ENCODE measurements at places on chromosomes 2 and 18. TPM values are rescaled to one million over a fixed set of nuclear protein-coding genes. Genes with fewer than 3 reads are reported as not detected.

DNA sequence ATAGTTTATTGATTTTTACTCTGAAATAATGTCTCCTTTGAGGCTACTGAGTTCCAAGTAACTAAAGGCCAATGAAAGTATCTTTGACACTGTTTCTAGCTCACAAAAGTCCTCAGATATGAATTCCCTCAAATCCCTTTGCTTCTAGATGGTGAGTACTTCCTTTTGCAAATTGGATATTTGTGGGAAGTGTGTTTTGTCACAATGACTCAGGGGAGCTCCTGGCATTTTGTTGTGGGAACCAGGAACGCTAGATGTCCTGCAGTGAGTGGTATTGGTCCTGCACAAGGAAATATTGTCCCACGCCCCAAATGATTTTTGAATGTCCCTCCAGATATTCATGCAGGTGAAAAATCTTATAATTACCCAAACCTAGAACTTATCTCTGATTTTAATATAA is 24.3 kb downstream of the TACR1 start:
- no peak for DNase-seq

DNA sequence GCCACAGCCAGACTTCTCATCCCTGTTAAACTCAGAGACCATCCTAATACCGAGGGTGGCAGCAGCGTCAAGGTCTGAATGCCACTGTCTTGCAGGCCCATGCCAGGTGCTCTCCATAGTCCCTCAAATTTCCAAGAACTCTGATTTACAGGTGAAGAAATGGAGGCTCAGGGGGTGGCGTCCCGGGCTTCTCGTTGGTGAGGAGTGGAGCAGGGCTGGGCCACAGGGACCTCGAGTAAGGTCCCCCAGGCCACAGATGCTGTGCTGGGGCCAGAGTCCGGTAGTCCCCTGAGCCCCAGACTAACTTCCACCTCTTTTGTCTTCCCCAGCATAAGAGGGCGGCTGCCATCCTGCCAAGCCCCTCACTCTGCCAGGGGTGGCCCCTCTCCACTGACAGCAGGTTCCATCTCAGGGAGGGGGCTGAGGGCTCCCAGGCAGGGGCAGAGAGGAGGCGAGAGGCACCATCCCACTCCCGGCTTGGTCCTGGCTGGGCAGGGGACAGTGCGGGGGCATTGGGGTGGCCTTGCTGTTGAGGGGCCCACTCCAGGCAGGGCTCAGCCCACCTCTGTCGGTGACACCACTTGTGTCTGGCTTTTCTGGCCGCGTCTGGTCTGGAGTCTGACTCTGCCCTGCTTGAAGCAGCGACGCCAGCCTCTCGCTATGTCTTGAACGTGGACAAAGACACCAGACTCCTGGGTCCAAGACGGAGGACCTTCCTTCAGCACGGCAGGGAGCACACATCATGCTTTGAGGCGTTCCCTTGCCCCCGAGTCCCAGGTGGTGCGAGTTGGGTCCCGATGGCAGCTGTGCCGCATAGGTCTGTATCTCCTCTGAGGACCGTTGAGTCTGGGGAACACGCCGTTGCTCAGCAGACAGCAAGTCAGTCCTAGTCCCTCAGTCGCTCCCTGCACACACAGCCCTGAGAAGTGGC is 15.9 kb upstream of the KLHL30 start:
- DNase-seq: no peak

DNA sequence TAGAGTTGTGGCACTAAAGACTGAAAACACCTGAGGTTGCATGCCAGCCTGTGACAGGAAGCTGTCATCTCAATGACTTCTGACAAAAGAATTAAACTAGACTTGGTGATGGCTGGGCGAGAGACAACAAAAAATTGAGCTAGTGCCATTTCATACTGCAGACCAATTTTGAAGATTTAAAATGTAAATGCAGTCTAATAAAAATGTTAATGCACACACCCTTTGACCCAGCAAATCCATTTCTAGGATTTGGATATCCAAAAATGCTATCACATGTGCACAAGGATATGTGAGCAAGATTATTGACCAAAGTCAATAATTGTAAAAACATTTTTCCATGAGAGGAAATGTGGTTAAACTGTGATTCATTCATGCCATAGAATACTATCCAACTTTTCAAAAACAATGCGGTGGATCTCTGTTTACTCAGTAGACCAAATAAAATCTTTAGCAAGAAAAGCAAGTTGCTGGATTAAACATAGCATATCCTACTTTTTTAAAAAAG is 5.6 kb downstream of the FBXO36 start:
- no peak for DNase-seq

GRCh38 chr18:56789004-56789888 is 138.1 kb downstream of the WDR7 start:
- DNase-seq: peak; percentile 28

- DNase-seq: peak; percentile 87
Measured at GRCh38 chr2:71000780-71001591, 6.3 kb upstream of the TEX261 start.

GRCh38 chr2:64985447-64985846 is 3.8 kb upstream of the SLC1A4 start:
- no peak for DNase-seq

DNA sequence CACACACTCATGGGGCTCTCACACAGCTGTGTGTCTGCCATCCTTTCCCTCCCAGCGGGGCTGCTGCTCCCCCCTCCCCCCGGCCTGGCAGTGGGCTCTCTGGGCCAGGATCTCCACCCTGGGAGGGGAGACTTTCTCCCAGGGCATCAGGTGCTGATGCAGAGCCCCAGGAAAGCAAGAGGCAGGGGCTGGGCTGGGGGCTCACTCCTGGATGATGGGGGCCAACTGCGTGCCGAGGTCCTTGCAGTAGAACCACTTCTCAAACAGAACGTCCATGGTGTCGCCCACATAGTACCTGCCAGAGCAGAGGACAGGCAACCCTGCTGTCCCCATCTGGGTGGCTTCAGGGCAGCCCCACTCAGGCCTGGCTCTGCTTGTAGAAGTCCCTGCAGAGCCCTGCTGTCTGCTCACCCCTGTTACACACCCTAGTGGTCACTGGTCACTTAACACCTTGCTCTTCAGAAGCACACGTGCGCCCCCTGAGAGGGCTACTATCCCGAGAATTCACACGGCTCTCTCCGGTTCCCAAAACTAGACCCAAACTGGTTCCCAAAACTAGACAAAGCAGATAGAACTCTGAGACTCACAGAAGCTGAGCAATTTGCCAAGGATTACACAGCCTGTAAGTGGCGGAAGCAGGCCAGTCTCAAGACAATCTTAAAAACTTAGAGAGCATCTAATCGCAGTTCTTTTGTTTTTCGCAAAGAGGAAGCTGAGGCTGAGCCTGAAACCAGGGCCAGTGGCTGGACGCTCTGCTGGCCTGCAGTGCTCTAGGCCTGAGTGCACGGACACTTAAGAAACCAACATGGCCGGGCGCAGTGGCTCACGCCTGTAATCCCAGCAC is 6.6 kb upstream of the OXER1 start:
- DNase-seq: peak; percentile 52

GRCh38 chr2:12881952-12882351 is 165.2 kb downstream of the TRIB2 start:
- no peak for DNase-seq

GRCh38 chr2:44778671-44779476 is 162.6 kb upstream of the SIX3 start:
- peak; percentile 88 for DNase-seq

DNA sequence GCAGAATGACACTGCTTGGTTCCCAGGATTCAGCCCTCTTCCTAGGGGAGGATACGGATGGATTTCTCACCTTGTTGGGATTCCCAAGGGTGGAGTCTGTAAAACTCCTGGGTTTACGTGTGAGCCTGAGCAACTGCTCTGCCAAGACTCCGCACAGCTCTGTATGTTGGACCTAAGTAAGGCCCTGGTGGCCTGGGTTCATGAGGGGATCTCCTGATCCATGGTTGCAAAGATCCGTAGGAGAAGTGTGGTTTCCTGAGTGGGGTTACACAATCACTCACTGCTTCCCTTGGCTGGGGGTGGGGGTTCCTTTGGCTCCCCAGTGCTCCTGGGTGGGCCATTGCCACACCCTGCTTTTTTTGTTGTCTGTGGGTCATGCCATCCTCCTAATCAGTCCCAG is 37.7 kb downstream of the ANKRD12 start:
- no peak for DNase-seq

GRCh38 chr2:147331790-147332419 is 512.9 kb upstream of the ACVR2A start:
- peak; percentile 47 for DNase-seq

DNA sequence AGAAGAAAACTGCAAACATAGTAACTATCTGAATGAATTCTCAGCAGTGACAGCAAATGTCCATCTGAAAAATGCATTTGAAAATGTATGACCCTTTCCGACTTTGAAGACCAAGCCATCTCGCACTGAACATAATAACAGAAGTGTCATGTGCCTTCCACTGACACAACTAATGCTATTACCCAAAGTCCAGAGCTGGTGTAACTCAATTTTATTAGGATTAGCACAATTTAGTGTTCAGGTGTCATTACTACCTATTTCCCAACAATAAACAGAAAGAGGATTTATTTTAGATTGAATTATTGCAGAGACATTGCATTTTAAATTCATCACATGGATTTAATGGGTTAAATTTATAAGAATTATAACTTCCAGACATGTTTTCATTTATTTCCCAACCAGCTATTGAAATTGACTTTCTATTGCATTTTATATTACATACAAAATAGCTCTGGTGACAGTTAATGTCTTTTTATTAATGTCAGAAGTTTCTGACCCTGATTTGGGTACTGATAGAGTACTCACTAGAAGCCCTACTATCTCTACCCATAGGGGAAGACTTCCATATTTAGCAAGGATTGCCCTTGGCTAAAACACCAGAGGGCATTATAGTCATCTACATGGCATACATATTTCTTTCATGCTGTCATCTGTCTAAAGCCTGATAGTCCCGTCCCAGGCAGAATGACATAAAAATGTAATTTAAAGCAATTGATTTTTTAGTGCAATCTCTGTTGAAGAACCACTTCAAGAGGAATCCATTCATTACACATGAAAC is 7.0 kb upstream of the STK39 start:
- DNase-seq: no peak

- no peak for DNase-seq
Measured at GRCh38 chr18:5104246-5104645, 92.8 kb downstream of the AKAIN1 start.

DNA sequence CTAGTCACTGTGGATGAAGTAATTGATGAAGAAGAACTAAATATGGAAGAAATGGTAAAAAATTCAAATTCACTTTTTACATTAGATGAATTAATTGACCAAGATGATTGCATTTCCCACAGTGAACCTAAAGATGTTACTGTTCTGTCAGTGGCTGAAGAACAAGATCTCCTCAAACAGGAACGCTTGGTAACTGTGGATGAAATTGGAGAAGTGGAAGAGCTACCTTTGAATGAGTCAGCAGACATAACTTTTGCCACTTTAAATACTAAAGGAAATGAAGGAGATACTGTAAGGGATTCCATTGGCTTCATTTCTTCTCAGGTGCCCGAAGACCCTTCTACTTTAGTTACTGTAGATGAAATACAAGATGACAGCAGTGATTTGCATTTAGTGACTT is 26.6 kb upstream of the DYSF start:
- no peak for DNase-seq

GRCh38 chr2:223460774-223461211 is 141.4 kb downstream of the SCG2 start:
- no peak for DNase-seq

DNA sequence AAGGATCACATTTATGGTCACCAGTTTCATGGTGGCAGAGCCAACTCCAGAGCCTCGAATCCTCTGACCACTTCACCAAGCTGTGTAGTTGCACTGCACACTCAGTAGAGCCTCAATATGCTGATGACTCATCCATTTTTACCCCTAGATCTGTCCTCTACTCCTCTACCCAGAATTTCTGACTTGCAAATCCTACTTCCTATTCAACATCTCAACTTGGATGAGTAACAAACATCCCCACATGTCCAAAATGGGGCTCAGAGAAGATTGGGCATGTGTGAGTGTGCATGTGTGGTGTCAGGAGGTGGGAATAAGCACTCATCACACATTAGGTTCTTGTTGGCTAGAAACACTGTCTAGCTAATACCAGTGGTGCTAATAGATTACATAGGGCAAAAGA is 57.8 kb upstream of the IGFBP2 start:
- DNase-seq: no peak

DNA sequence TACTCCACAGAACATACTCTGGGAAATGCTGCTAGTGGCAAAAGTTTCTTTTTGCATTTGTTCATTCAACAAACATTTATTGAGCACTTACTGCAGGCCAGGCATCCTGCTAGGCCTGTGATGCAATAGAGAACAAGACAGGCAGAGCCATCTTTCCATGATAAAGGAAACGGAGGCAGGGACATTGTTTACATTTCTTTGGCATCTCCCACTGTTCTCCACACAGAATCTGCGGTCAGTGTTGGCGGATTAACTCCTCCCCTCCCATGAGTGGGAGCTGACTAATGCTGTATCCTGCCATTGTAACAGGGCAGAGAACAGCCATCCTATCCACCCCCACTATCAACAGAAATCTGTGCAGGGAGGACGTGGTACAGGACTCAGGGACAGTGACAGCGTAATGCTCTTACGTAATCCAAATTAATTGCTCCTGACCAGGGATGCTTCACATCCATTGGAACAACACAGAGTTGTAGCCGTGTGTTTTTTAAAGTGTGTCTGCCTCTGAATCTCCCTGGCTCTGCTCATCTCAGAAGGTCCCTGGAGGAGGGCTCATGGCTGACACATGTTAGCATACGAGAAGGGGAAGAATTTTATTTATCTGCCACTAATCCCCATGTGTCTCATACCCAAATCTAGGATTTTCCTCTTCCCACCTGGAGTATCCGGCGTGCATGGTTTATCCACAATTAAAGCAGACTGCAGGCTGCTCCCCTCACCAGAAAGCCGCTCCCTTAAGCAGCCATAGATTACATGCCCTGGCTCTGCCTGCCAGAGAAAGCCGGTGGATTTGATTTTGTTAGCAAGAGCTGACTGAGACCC is 32.3 kb downstream of the STEAP3 start:
- DNase-seq: no peak

DNA sequence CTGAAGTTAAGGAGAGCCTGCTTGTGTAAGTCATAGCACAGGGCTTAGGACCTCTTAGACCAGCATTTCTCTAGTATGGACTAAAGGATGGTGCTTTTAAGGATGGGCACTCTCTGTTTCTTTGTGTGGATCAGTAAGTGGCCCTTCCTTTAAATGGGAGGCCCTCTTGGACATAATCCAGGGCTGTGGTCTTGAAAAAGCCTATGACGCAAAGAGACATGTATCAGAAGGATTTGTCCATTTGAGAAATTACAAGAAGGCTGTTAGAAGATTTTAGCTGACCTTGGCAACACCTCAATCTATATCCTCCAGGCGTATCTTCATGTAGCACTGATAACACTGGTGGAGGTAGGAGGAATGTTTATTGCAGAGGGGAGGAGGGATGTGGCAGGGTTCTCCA is 79.2 kb downstream of the PRPF40A start:
- DNase-seq: no peak

- no peak for DNase-seq
Measured at GRCh38 chr2:41940745-41941063, 107.1 kb upstream of the PKDCC start.

Gene NT5DC4
- total RNA-seq: not detected

Gene ARL6IP6
- 61.8 TPM for total RNA-seq

Gene PSMG2
- 98.8 TPM for total RNA-seq

Gene DCDC2C
- not detected for total RNA-seq

Gene TTC39C
- 47.0 TPM for total RNA-seq

Gene SERPINB13
- not detected for total RNA-seq
